ENCODE measurements at places on chromosomes 1 and 21.
A peak's percentile ranks its signal among the peaks of the same experiment; 100 is the strongest.

DNA sequence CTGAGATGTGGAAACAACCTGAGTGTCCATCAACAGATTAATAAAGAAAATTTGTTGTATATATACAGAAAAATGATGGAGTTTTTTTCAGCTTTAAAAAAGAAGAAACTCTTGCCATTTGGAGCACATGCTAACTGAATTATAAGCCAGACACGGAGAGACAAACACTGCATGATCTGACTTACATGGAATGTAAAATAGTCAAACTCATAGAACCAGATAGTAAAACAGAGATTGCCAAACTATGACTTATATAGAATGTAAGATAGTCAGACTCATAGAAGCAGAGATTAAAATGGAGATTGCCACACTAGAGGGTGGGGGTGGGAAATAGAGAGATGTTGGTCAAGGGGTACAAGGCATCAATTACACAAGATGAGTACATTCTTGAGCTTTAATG lies 1786.6 kb downstream of the PLA2G4A start:
- DNase-seq, result no peak

- peak; percentile 54 for DNase-seq
These were observed 36.7 kb downstream of the FH start for GRCh38 chr1:241482761-241483250.

- DNase-seq, result no peak
These were observed 1.3 kb downstream of the EFCAB14 start for GRCh38 chr1:46717654-46718053.

- DNase-seq, result peak; percentile 94
These were observed 68.1 kb downstream of the JAK1 start for GRCh38 chr1:64898107-64898861.

Measured in astrocyte of the spinal cord (primary cell).